ENCODE measurements at places on chromosomes 2 and 18.

DNA sequence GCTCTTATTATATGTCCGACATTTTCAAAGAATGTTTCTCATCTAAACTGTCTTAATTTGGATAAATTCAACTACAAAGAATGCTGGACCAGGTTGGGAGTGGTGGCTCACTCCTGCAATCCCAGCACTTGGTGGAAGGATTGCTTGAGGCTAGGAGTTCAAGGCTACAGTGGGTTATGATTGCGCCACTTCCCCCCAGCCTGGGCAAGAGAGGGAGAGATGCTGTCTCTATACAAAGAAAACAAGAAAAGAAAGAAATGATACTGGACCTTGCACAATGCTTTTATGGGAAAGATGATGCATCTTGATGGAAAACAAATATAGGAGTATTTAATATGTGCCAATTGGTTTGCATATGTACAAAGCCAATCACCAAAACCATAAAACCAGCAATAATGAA is 296.7 kb downstream of the LPIN1 start:
- no peak for DNase-seq

GRCh38 chr2:10006236-10007161 is 36.9 kb upstream of the KLF11 start:
- DNase-seq: no peak

DNA sequence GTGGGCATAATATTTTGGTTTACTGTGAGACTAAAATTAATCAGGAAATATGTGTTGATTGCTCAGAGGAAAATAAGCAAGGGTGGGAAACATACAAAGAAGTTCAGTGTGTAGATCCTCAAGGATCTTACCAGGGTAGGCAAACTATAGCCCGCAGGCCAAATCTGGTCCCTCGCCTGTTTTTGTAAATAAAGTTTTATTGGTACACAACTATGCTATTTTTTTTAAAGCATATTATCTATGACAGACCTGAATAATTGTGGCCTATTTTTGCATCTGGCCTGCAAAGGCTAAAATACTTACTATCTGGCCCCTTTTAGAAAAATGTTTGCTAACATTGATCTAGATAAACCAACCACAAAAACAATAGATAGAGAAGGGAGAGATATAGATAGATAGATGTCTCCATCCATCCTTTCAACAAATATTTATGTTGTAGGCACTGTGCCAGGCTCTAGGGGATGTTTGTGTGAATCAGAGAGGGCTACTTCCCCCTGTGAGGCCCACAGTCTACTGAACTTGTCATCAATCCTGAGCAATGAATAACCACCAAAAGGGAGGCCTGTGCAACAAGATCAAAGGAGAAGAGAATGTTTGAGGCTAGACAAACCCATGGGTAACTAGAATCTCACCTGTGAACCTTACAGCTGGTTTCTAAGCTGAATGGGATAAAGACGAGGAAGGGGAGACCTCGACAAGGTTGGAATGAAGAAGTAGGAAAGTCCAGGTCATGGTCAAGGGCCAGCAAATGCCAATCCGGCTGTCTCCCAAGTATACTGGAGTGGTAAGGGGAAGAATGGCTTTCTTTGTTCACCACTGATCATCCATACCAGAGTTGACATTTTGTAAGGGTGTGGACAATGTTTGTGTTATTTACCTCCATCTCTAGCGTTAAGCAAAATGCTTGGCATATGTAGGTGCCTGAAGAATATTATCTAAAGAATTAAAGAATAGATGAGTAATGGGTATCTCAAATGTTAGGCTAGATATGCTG is 23.6 kb downstream of the ALPK2 start:
- no peak for DNase-seq

DNA sequence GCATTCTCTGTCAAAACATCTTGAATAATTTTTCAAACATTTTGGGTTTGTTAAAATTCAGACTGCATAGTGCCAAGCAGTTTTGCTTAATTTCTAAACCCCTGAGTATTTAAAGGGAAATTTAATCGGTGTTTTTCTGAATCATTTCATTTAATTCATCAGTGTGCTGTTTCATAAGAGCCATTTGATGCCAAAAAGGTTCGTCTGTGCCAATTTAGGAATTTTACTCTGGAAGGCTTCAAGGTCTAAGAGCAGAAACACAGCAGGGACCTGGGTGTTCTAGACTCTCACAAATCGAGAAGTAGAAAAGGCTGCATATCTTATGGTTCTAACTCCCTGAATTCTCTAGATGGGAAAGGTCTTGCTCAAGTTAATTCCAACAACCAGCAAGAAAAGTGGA is 311.9 kb upstream of the NT5C1B start:
- no peak for DNase-seq

- peak; percentile 27 for DNase-seq
These were observed 21.9 kb upstream of the SEMA4C start for GRCh38 chr2:96891591-96892333.

- no peak for DNase-seq
These were observed 117.3 kb downstream of the PIGN start for GRCh38 chr18:62069556-62069955.

DNA sequence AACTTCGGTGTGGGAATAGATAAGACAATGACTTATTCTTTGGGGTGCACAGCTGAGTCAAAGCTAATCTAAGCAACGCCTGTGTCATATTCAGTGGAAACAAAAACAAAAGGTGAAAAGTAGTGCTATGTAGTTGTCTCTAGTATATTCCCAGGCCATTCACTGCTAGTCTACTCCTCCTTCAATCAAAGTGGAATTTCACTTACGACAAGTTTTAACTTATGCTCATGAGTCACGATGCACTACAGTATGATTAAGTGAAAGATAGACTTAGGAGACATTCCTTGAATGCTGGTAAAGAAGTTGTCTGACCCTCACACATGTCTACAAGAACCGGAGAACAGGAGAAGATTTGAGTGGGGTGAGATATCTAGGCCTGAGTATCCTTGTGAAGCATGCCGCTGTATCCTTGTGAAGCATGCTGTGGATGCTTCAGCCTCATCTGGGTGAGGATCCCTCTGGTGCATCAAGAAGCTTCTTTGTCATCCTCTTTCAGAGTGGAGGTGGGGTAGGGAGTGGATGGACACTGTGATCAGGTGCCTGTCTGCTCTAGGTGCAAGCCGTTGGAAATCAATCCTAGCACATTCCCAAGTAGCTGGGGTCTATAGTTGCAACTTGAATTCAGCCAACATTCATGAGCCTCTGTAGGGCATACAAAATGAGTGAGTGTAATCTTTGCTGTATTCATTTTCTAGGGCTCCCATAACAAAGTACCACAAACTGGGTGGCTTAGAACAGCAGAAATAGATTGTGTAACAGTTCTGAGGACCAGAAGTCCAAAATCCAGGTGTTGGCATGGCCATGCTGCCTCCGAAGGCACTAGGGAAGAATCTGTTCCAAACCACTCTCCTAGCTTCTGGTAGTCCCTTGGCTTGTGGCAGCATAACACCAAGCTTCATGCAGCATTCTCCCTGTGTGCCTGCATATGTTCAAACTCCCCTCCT is 173.5 kb upstream of the FN1 start:
- no peak for DNase-seq

- no peak for DNase-seq
These were observed 825.4 kb downstream of the DCDC2C start for GRCh38 chr2:4528773-4529172.

GRCh38 chr2:200679535-200679934 is 93.7 kb downstream of the AOX1 start:
- no peak for DNase-seq

DNA sequence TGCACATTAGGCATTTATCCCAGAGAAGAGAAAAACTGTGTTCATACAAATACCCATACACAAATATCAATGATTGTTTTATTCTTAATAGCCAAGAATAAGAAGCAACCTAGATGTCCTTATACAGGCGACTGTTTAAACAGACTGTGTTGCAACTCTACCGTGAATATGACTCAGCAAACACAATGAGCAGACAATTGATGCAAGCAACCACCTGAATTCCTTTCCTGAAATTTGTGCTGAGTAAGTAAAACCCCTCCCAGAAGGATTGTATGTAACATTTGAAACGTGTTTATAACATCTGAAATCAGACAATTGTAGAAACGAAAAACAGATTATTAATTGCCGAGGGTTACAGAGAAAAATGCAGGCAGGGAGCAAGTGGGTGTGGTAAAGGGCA is 621.9 kb upstream of the SOX11 start:
- no peak for DNase-seq

- no peak for DNase-seq
These were observed 166.7 kb upstream of the TNP1 start for GRCh38 chr2:217026569-217026968.

DNA sequence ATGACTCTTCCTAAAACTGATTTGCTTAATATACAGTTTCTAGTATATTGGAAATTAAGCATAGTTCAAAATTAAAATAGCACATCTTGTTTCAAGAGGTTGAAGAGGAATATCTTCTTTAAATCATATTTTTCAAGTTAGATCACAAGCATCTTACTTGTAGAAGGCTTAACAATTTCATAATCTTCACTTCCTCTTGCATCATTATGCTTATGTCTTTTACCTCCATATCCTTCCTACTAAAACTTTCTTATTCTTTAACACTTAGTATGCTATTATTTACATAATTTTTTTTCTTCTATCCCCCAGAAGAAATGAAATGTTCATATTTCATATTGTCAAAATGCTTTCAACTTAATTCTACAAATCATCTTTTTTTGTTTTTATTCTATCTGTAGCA is 1354.9 kb upstream of the TMEFF2 start:
- DNase-seq: no peak

DNA sequence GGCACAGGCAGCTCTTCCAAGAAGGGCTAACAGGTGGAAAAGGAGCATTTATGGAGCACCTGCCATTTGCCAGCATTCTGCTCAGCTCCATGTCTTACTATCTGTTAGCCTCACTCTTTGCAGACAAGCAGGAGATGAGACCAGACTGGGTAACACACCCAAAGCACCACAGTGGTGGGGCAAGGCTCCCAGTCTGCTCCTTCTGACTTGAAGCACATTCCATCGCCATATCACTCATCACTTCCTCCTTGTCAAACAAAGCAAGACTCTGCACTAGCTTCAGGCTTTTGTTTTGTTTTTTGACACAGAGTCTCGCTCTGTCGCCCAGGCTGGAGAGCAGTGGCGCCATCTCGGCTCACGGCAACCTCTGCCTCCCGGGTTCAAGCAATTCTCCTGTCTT is 182.8 kb downstream of the MGAT5 start:
- no peak for DNase-seq

DNA sequence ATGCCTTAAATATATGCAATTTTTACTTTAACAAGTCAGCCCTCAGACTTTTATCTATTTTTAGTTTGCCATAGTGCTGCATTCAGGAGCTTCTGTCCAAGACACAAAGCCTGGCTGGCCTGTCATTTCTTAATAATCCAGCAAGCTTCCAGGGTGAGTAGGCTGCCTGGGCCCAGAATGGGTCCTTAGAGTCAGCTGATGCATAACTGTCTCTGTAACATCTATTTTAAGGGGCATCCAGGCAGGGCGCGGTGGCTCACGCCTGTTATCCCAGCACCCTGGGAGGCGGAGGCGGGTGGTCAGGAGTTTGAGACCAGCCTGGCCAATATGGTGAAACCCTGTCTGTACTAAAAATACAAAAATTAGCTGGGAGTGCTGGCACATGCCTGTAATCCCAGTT is 11.8 kb upstream of the GNLY start:
- no peak for DNase-seq

GRCh38 chr2:224570328-224570993 is 14.7 kb downstream of the CUL3 start:
- no peak for DNase-seq

GRCh38 chr2:127392133-127392827 is 4.5 kb upstream of the MAP3K2 start:
- no peak for DNase-seq

DNA sequence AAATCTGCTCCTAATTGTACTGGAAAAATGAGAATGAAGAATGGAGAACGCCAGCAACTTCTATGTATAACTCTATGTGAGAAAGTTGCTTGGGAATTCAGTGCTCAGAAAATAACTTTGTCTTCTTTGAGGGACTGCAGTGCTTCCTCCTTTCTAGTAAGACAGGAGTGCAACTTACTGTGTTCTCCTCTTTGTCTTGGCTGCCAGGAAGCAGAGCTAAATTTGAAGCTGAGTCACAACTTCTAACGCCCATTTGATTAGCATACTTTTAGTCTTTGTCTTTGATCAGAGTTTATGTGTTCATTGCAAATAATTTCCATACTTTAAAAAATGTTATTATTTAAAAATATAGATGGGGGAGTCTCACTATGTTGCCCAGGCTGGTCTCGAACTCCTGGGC is 6.6 kb downstream of the ARHGAP25 start:
- DNase-seq: no peak

- no peak for DNase-seq
These were observed 628 bp downstream of the MRPL30 start for GRCh38 chr2:99181624-99182000.

DNA sequence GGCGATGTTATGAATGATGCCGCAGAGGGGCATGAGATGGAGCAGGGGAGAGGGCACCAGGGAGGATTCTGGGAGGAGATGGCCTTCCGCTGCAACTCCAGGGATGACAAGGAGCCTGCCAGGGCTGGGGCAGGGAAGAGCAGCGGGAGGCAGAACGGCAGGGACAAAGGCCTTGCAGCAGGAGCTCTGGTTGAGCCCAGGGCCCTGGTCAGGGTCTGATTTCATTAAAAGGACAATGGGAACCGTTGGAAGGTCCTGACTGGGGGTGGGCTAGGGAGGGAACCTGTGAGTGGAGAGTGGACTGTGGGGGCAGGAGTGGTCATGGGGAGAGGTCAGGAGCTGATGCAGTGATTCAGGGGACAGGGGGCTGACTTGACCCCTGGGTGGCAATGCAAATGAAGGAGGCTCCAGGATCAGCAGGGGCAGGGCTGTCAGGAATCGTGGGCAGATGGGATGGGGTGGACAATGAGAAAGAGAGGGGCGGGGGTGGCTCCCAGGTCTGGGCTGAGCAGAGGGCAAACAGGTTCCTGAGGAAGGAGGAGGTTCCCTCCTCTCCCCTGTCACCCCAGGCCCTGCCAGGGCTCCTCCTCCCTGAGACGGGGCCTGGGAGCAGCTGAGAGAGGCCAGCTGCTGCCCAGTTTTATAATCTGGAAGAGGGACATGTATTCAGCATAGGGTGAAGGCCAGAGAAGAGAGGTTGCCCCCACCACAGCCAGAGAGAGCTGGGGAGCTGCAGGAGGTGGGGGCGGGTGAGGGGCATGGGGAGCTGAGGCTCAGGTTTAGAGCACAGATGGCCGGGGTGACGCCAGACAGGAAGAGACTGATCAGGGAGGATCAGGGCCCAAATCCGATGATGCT is 7.3 kb upstream of the DUSP2 start:
- DNase-seq: no peak

DNA sequence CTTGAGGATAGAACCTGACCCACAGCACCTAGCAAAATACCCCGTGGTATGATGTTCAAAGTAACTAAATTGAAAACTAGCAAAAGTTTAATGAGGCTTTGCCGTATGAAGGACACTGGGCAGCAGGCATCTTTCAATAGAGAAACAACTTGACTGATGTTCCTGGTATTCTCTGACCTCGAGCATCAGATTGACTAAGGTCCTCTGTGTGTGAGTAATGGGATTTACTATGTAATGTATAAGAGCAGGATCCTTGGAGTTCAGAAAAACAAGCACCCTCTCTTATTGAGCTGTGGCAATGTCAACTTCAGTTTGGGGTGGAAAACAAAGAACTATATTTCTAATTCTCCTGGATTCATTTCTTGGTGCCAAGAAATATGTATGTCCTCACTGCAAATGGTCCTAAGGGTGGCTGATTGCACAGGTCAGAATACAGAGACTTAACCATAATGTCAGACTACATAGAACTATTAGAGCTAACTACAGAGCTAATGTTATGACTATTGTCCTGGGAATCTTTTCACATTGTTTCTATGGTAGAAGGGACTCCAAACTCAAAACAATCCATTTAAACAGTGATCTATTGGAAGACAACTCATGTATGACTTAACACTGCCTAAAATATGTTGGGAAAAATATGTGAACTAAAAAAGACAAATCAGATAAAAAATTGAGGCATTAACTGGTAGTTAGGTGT is 4.4 kb downstream of the TNFAIP6 start:
- no peak for DNase-seq

Data from central memory CD8-positive, alpha-beta T cell (primary cell).